ENCODE measurements at places on chromosomes 7 and 10. TPM values are rescaled to one million over a fixed set of nuclear protein-coding genes. Genes with fewer than 3 reads are reported as not detected.

DNA sequence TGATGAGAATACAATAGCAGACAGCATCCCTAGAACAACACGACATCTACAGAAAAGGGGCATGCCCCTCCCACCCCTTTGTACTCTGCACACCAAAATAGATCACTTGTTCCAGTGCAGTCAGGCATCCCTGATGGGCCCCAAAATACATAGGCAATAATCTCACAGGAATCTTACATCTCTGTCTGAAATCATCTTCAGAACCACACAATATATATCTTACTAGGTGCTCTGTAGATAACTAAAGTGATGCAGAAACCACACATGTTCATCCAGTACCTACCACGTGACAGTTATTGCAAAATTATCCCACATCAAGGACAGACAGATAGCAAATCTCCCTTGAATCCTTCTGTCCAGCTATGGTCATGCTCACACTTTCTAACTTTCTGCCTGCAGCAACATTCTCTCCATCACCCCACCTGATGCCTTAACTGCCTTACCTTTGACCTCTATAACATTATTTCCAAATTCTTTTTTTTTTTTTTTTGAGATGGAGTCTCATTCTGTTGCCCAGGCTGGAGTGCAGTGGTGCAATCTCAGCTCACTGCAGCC is 30.7 kb downstream of the ST8SIA6 start:
- no peak for DNase-seq
- peak overlapping the region; percentile 37 for H3K27ac ChIP-seq
- no peaks in the 10 kb centered on the region for H3K36me3 ChIP-seq

- DNase-seq: no peak
- peaks cover 33% of the 10 kb centered on the region for H3K36me3 ChIP-seq
- H3K4me1 ChIP-seq: no peaks in the 10 kb centered on the region
- no peak overlapping the region for H3K4me3 ChIP-seq
- no peak overlapping the region for H3K27ac ChIP-seq
Observed at GRCh38 chr10:49837685-49838084, 75.6 kb upstream of the OGDHL start.

Gene PCLO
- not detected for total RNA-seq

- DNase-seq: no peak
- H3K27ac ChIP-seq: no peak overlapping the region
- H3K36me3 ChIP-seq: no peaks in the 10 kb centered on the region
- H3K27me3 ChIP-seq: no peaks in the 10 kb centered on the region
- H3K4me3 ChIP-seq: no peak overlapping the region
Observed at GRCh38 chr7:497946-498655, 21.5 kb downstream of the PDGFA start.

Data from CD4-positive, CD25-positive, alpha-beta regulatory T cell (primary cell).